ENCODE measurements at places on chromosomes 16 and 17. TPM values are rescaled to one million over a fixed set of nuclear protein-coding genes. Genes with fewer than 3 reads are reported as not detected.

The ARHGDIG gene
- polyA plus RNA-seq = 2.1 TPM

The TNS4 gene
- polyA plus RNA-seq = 0.20 TPM

GRCh38 chr17:83164490-83164889 is 85.1 kb downstream of the METRNL start:
- no peak for DNase-seq

DNA sequence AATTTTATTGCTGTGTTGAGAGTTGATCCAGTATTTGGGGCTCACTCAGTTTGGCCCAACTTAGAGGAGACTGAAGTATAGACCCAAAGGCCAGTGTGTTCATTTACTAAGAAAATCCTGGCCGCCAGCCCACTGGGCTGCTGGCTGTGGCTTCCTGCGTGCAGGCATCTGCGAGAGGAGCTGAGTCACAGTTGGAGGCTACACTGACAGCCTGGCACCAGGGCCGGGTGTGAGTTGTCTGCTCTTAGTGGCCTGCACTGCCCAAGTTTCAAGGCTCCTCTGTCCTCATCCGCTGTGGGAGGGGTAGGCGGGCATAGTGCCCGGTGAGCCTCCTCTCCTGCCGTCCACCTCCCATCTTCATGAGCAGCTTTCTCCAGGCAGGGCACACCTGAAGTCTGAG is 54.2 kb downstream of the PLD6 start:
- no peak for DNase-seq

GRCh38 chr16:75198135-75198600 is 8.8 kb downstream of the CTRB2 start:
- no peak for DNase-seq

Measured in left renal cortex interstitium (tissue), 4 donors.